AG20443 (cell line): ENCODE measurements at places on chromosomes 1 and 21.

GRCh38 chr1:221824025-221824424, 82.1 kb upstream of the DUSP10 start:
- DNase-seq, result peak; percentile 56

DNA sequence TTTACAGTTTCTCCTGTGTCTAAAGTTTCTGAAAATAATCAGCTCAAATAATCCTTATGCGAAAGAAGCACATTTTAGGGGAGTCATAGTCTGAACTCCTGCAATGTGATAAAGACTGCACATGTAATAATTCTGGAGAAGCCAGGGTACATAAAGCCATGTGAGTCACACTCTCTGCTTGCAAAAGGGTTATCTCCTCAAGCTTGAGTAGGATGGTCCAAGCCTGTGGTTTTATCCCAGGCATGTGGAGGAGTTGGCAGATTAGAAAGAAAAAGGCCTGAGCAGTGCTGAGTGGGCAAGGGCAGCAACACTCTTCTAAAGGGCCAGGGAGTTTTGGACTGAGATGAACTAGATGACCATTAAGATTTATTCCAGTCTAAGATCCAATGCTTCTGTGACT, 220.4 kb downstream of the RHOU start:
- peak; percentile 59 for DNase-seq

GRCh38 chr1:208465786-208466590, 221.8 kb upstream of the PLXNA2 start:
- no peak for DNase-seq

- no peak for DNase-seq
Observed at GRCh38 chr1:173424143-173424542, 53.0 kb upstream of the PRDX6 start.
